ENCODE measurements at places on chromosomes 16 and 17.

DNA sequence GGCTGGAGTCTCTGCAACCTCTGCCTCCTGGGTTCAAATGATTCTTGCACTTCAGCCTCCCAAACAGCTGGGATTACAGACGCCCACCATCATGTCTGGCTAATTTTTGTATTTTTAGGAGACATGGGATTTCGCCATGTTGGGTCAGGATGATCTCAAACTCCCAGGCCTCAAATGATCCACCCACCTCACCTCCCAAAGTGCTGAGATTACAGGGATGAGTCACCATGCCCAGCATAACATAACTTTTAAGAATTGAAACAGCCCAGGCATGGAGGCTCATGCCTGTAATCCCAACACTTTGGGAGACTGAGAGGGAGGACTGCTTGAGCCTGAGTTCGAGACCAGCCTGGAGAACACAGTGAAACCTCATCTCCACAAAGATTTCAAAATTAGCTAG, 2.5 kb downstream of the RSL1D1 start:
- peak; percentile 42 for DNase-seq

GRCh38 chr17:20228410-20228809, 219.3 kb downstream of the SPECC1 start:
- no peak for DNase-seq

DNA sequence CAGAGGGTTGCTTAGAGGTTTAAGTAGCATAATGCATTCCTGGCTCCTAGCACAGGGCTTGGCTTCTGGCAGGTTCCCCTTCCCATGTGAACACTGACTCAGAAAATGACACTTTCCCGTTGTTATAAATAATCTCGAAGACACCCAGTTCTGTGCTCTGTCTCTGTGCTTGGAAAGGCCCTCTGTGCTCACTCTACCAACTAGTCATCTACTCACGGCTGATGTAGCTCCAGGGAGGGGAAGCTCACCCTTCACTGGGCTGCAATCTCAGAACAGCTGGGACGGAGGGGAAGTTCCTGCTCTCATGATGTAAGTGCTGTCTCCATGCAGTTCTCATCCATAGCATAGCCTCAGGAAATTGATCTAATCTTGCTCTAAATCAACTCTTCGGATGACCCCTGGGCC, 230.5 kb upstream of the ASIC2 start:
- DNase-seq: peak; percentile 31

- no peak for DNase-seq
Observed at GRCh38 chr16:50848755-50849514, 107.0 kb downstream of the CYLD start.

- no peak for DNase-seq
Observed at GRCh38 chr16:64782484-64782883, 339.4 kb downstream of the CDH11 start.

DNA sequence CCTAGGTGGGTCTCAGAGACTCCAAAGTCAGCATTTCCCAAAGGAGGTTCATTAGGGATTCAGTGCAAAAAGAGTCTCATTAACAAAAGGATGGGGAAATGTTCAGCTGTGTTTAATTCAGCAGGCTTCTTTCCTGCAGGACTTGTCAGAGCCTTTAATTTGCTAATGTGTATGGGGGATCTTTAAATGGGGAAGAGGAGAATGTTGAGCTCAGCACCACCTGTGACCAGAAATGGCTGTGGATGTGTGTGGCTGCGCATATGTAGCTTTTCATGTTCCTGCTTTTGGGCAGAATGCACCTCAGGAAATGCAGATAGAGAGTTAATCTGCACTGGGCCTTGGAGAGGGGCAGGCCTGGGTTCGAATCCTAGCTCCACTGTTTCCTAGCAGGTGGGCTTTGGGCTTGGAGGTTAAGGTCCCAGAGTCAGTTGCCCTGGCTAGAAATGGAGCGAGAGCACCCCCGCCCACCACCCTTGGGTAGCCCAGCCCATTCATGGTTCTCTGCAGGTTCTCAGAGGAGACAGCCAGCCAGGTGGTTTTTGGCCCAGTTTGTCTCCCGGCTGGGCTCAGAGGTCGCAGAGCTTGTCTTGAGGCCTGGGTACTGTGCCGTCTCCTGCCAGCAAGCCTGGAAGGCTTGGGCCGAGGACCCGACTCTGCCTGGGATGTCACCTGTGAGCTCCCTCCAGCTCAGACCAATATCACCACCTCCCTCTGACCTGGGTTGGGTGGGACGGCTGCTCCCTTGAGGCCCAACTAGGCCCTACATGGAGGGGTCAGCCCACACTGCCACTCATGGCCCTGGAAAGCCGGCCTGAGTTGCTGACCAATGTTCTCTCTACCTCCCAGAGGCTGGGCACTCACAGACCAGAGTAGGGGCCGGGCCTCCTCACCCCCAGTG, 9.3 kb downstream of the ADCY7 start:
- peak; percentile 29 for DNase-seq

- DNase-seq: no peak
Observed at GRCh38 chr16:77896415-77897128, 108.2 kb downstream of the VAT1L start.

DNA sequence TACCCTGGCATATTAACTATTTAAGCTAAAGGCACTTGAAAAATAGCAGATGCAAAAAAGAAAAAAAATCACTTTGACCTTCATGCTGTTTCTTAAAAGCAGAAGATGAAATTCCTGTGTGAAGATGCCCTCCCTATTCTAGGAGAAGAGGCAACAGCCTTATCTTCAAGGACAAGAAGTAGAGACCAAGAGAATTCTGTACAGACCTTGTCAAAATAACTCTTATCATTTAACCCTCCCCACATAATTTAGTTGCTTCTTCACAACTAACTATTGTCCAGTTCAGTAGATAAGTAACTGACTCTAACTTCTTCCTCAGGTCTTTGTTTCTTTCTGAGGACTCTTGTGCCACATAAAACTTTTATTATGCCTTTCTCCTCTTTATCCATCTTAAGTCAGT, 72.0 kb upstream of the MARCHF10 start:
- DNase-seq: no peak

DNA sequence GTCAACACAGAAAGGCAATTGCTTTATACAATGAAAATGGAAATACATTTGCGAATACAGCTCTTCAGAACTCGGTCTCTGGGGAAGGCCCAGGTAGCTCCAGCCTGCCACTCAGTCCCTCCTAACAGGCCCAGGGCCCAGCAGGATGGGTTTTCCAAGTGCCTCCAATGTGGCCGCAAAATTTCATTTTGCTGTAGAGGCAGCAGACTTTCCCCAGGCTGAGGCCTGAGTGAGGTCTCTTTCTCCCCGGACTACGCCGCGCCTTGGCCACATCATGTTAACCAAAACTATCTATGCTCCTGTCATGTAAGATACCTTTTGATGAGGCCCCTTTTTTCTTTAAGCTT, 606.0 kb upstream of the SALL1 start:
- no peak for DNase-seq

DNA sequence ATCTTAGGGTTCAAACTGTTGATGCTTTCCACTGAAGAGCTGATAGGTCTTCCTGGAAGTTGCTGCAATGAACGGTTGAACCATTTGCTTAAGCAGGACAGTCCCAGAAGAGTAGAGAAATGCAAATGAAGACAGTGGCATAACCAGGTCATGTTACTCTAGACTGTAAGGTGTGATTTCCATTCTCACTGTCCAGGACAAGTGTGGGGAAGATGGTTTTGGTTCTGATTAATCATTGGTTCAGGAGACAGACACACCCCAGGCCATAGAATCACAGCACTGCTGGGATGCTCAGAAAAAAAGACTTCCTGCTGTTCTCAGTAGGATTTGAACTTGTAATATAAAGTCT, 34.8 kb upstream of the XYLT2 start:
- DNase-seq: no peak

GRCh38 chr16:72876221-72876620, 171.7 kb downstream of the ZFHX3 start:
- DNase-seq: peak; percentile 93

DNA sequence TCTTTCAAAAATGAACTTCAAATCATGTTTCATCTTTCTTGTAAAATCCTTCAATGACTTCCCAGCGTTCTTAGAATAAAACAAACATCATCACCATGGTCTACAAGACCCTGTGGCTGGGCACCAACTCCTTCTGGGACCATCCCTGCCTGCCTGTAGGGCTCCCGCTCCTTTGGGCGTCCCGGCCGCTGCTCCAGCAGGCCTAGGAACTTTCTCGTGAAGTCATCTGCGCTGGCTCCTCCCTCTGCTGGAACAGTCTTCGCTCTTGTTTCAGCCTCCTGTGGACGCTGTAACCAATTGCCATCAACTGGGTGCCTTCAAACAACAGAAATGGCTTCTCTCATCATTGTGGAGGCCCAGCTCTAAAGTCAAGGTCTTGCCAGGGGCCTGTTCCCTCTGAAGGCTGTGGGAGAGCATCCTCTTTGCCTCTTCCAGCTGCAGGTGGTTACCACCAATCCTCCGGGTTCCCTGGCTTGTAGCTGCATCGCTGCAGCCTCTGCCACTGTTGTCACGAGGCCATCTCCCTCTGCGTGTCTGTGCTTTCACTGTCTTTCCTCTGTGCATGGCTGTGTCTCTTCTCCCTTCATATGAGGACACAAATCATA, 185.5 kb upstream of the SDK2 start:
- no peak for DNase-seq

- DNase-seq: no peak
Observed at GRCh38 chr17:80671825-80672110, 127.1 kb downstream of the RPTOR start.

- no peak for DNase-seq
Observed at GRCh38 chr17:75475851-75476250, 19.4 kb downstream of the TMEM94 start.

- DNase-seq: no peak
Observed at GRCh38 chr17:55144518-55144917, 120.2 kb upstream of the HLF start.

DNA sequence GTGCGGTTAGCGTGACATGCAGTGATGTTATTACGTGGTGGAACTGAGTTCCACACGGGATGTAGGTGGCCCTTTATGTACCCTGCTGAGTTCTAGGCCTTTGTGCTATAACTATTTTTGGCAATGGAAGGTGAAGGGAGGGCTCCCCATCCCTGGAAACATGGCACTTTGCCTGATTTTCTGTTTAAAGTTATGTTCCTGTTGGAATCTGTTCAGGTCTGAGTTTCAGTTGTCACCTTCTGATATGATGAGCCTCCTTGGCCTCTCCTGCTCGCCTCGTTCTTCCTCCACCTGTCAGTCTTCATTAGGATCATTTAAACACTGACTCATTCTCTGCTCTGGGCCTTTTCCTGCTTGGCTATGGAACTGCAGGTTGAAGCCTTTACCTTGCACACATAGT, 200.6 kb downstream of the FTO start:
- DNase-seq: no peak

Measured in inflammatory macrophage (primary cell).